Activated CD4-positive, alpha-beta T cell treated with anti-CD3 and anti-CD28 coated beads, Interleukin-2, Interleukin-4, amounts not matched to agents 100 ng/mL and 50 ng/mL, durations not matched to agents 16 hours and 8 hours (primary cell): ENCODE measurements at places on chromosomes 5 and 9.

DNA sequence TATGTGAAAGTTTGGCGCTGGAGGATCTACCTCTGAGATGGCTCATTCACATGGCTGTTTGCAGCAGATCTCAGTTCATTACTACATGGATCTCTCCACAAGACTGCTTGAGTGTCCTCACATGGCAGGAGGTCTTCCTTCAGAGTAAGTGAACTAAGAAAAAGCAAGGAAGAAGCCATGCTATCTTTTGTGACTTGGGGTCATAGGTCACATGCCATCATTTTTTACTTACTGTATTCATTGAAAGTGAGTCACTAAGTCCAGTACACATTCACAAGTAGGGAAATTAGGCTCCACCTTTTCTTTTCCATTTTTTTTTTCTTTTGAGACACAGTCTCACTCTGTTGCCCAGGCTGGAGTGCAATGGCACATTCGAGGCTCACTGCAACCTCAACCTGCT is 8.7 kb upstream of the CDKN2AIPNL start:
- DNase-seq = no peak

GRCh38 chr5:148221508-148221907 is 16.8 kb upstream of the MARCOL start:
- no peak for DNase-seq

DNA sequence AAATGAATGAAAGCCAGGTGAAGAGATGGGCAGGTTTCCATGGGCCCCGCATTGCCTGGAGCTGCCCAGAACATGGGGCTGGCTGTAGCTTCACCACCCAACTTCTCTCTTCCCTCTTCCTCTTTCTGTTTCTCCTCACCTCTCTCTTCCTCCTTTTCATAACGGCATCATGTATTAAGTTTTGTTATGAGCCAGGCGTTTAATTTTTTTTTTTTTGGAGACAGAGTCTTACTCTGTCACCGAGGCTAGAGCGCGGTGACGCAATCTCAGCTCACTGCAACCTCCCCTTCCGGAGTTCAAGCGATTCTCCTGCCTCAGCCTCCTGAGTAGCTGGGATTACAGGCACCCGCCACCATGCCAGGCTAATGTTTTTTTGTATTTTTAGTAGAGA is 13.0 kb upstream of the SPINK4 start:
- DNase-seq = no peak

GRCh38 chr9:132578367-132578932 is 4.0 kb upstream of the BARHL1 start:
- no peak for DNase-seq

DNA sequence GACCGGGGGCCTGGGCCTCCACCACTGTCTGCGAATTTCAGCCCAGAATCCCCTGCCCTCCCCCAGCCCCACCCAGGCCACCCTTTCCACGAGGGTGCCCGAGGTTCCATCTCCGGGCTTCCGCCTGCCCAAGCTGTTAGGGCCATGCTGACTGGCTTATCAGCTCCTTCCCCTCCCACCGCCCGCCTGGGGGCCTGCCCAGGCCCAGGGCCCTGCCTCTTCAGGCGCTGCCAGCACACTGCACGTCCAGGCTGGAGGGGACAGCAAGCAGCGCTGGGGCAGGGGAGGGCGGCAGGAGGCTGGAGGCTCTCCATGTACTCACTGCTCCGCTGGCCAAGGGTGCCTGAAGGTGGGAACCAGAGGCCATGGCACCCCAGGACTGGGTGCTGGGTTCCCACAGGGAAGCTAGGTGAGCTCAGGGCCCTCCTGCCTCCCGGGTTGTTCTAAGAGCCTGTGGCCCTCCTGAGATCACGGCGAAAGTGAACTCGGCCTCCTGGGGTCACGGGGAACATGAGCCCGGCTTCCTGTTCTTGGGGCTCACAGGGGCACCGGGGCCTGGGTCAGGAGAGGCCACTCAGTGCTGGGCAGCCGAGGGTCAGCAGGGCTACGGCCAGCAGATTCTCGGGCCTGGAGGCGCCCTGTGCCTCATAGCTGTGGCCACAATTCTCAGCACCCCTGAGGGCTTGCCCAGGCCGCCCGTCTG is 57.7 kb upstream of the EGFL7 start:
- DNase-seq = no peak

DNA sequence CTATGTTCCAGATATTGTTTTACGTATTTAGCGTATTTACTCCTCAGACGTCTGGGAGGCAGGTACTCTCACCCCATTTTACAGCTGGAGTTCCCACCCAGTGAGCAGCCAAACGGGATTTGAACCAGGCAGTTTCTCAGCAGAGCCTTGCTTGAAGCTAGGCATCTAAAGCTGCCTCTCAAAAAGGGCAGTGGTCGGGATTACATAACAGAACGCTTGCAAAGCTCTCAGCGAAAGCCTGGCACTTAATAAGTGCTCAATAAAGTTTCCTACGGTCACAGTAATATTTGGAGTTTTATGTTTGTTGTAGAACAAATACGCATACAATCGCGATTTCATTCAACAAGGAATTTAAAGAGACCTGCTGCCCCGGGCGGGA is 286 bp upstream of the BSPRY start:
- no peak for DNase-seq

- no peak for DNase-seq
These were observed 196.2 kb downstream of the RGS3 start for GRCh38 chr9:113659740-113660139.

DNA sequence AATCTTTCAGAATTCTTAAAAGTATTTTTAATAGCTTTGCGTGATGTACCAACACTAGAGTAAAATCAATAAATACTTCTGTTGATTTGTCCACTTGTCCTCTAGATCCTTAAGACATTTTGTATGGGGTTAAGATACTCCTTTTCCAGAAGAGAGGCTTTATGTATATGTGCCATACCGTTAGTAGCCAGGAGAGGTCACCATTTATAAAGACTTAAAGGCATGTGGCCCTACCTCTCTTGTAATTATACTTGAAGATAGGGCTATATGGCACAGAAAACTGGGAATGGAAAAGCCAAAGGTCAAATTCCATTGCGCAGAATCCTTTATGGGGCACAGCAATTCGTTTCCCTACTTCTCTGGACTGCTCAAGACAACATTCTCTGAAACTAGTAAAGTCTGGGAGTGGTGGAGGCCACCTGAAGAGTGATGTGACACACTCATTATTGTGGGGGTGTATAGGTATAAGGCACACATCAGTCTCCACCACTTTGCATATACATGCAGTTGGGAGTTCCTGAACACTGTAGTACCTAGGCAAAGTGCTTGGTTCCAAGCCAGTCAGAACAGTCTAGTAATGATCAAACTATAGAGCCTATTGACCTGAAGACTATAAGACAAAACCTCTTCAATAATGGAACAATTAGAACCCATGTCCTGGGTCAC is 140.1 kb upstream of the FBXL17 start:
- peak; percentile 42 for DNase-seq

DNA sequence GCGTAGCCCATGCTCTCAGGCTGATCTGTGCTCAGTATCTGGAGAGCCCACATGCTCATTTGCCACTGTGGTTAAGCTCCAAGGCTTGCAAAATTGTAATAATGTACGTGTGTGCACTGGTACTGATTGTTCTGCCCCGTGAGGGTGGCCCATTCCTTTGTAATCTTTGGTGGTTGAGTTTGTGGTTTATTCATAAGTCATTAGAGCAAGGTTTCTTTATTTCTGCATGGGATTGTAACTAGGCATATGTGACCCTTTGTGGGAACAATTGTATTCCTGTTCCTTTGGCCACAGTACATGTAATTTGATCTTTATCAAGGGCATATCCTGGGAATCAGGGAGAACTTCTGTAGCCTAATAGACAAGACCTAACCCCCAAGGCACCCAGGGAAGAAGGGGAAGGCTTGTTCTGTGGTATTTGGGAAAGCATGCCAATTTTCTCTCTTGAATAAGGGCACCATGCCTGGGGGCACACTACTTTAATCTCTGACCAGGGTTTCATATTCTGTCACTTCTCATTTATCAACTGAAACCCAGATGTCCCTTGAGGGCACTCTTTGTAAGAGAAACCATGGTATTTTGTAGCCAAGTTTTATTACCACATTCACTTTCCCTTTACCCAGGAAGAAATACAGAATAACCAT is 74.6 kb downstream of the NPR3 start:
- DNase-seq = no peak

DNA sequence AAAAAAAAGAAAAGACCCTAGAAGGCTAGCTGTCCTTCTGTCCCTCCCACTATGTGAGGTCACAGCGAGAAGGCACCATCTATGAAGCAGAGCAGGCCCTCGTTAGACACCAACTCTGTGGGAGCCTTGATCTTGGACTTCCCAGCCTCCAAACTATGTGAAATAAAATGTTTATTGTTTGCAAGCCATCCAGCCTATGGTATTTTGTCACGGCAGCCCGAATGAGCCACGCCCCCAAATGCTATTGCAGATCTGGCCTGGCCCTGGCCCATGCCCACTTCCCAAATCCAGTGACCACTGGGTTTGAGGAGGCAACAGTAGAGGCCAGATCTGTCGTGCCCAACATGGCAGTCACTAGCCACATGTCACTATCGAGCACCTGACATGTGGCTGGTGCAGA is 10.8 kb downstream of the STK10 start:
- DNase-seq = no peak

GRCh38 chr9:34267660-34268059 is 61.4 kb downstream of the KIF24 start:
- DNase-seq = no peak

- DNase-seq = no peak
These were observed 37.9 kb downstream of the SH3TC2 start for GRCh38 chr5:149024943-149025342.

- DNase-seq = no peak
These were observed 175.9 kb downstream of the ARRDC3 start for GRCh38 chr5:91207248-91207647.

- no peak for DNase-seq
These were observed 233.0 kb downstream of the CD180 start for GRCh38 chr5:66963559-66963971.

DNA sequence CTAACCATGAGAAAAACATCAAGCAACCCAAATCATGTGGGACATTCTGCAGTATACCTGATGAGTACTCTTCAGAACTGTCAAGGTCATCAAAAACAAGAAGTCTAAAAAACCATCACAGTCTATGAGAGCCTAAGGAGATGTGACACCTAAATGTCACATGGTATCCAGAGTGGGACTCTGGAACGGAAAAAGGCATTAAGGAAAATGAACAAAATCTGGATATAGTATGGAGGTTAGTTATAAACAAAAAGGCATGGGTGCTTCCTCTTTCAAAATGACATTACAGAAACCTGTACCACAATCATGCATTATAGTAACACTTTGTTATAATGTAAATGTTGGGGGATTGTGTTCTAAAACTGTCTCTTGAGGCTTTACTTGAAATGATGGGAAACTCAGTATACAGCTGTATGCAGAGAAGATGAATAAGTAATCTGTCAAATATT is 47.4 kb downstream of the PRKACG start:
- DNase-seq = no peak

DNA sequence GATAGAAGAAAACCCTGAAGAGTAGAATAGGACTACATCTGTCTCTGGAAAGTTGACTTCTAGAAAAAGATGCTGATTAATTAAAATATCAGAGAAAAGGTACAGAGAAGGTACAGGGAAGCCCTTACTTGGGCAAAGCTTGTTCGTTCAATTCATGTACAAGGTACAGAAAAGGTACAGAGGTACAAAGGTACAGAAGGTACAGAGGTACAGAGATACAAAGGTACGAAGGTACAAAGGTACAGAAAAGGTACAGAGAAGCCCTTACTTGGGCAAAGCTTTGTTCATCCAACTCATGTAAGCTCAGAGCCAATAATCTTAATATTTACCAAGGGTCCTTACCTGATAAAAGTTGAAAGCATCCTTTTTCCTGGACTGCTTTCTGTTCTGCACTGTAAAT is 182.3 kb downstream of the PCSK1 start:
- no peak for DNase-seq

DNA sequence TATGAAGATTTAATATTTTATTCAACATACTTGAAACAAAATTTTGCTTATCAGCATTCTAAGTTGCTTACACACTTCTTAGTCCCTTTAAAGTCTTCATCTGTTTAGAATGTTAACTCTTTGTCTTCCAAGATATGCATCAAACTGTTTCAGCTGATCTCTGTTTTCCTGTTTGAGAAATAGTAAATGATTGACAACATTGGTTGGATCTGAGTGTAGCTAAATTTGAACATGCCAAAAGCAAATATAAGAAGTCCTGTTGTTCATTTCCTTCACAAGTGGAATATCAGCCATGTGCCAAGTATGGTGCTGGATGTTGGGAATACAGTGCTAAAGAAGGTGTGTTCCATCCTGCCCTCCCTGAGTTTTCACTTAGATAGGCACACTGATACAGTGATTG is 430.4 kb downstream of the EBF1 start:
- DNase-seq = no peak

GRCh38 chr5:42520203-42520602 is 97.0 kb downstream of the GHR start:
- no peak for DNase-seq

DNA sequence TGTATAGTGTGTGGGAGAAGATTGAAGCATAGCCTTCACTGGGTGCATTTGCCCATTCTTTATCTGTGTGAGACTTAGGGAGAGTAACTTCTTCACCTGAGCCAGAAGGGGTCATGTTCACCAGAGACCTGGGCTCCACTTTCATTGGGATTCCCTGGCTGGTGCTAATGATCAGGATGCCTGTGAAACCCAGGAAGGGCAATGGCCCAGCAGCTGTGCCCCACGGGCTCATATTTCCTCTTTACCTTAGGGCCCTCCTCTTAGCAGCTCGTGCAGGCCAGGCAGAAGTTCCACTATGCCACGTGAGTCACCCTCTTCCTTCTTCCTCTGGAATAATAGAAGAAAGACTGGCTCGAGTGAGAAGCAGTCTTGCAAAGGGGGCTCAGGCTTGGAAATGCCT is 5.0 kb downstream of the PPARGC1B start:
- DNase-seq = no peak

DNA sequence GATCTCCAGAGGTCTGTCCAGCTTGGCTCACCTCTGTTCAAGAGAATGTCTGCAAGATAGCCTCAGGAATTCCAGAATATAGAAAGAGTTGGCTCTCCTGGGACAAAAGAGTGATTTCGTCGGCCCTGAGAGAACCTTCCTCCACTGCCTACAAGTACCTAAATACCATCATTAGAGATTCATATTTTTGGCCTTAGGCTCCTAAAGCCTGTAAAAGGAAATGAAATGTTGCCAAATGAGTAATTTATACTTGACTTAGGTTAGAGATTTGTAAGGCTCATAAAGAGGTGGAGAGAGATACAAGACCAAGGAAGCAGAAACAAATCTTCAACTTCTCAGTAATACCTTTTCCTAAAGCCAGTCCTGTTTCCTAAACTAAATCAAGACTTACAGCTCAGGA is 146.2 kb downstream of the CCDC192 start:
- DNase-seq = no peak

DNA sequence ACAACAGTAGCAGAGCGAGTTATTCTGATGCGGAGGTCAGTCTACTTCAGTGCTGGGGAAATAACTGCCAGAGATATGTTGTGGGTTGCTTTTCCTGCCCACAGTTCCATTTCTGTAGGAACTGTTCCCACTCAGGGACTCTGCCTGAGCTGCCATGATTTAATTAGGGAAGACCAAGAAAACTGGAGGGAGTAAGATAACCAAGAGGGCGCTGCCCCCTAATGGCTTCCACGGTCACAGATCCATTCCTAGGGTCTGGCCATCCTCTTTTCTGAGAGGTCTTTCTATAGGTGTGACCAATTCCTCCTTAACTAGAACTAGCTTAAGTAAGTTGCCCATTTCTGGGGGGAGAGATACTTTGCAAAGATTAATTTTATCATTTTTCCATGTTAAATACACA is 125.9 kb downstream of the APBA1 start:
- no peak for DNase-seq

- DNase-seq = no peak
These were observed 1.1 kb downstream of the ELOVL7 start for GRCh38 chr5:60842871-60843385.
